Daoy (cell line): ENCODE measurements at places on chromosomes 6 and 20. TPM values are rescaled to one million over a fixed set of nuclear protein-coding genes. Genes with fewer than 3 reads are reported as not detected.

The FAXC gene
- 4.7 and 12.2 TPM in 2 replicates for total RNA-seq

The ADGRF4 gene
- total RNA-seq = 2.7 TPM in 2 replicates

The GLP1R gene
- not detected in 2 replicates for total RNA-seq

The HEY2 gene
- 0.77 and 1.2 TPM in 2 replicates for total RNA-seq

The LINC00237 gene
- total RNA-seq = 4.4 TPM in 1 of 2 replicates, not detected in the other
